ENCODE measurements at places on chromosomes 16 and 17.

GRCh38 chr17:44361292-44362260 is 2.1 kb downstream of the FAM171A2 start:
- DNase-seq = no peak

DNA sequence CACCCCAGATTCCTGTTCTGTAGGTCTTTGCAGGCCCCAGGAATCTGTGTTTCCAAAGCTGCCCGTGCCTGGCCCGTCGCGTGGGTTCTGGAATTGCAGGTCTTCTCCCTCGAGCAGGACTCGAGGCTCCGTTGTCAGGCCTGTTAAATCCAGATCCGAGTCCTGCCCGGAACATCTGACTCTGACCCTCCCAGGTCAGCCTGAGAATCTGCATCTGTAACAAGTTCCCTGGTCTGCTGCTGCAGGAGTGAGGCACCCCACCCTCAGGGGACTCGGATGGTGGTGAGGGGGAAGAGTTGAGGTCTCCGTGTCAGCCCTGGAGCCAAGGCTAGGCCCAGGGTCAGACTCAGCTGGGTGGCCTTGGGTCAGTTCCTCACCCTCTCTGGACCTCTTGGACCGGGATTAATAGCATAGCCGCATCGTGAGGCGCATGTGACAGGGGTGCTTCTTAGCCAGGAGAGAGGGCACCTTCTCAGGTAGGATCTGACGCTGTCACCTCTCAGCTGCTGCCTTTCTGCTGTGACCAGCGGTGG is 8.8 kb downstream of the SPIRE2 start:
- DNase-seq = no peak

GRCh38 chr16:48536614-48537200 is 73.3 kb downstream of the N4BP1 start:
- DNase-seq = no peak

- no peak for DNase-seq
Observed at GRCh38 chr16:82157836-82158235, 12.2 kb downstream of the MPHOSPH6 start.

DNA sequence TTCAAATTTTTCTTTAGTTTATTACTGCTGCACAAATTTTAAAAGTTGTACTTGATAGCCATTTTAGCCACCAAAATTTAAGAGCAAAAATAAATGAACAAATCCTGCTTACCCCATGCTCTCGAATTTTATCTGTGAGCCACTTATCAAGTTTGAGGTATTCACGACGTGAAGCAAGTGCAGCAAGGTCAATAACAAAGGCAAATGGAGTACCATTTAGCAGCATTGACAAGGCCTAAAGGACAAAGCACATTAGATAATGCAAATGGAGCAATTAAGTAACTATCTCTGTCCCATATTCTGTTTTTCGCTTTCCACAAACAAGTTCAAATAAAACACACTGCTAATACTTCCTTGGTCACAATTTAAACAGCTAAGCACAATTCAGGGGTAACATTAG is 54.7 kb downstream of the CNOT1 start:
- DNase-seq = no peak

DNA sequence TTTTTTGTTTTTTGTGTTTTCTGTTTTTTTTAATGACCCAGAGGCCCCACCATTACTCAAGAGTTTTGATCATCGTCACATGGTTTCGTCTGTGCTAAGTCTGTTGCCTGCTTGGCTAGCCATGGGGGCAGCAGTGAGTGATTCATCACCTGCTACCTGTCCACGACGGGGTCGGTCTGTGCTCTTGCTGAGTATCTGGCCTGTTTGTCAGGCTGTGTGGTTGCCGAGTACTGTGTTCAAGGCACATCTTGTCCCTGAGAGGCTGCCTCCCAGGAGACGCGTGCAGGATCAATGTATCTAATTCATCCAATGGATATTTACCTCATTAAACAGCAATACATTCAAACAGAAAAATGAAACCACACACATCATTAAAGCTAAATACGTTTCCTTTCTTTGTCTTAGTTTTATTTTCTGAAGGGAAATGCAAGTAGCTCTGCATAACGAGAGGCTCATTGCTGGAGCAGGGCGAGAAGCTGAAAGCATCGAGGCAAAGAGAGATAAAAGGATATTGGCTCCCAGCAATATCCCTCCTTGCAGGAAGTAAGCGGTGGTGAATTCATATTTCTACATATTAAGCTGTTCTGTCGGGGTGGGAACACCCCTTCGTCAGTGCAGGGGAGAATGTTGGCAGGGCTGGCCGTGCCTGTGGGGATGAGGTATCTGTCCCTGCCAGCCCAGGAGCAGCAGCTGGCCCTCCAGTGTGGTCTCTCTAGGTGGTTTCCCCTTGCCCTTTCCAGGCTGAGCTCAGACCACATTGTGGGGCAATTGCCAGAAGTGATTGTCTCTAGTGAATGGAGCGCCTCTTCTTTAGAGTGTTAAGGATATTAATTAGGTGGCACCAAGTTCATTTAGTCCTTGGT is 166.2 kb upstream of the ASIC2 start:
- no peak for DNase-seq

DNA sequence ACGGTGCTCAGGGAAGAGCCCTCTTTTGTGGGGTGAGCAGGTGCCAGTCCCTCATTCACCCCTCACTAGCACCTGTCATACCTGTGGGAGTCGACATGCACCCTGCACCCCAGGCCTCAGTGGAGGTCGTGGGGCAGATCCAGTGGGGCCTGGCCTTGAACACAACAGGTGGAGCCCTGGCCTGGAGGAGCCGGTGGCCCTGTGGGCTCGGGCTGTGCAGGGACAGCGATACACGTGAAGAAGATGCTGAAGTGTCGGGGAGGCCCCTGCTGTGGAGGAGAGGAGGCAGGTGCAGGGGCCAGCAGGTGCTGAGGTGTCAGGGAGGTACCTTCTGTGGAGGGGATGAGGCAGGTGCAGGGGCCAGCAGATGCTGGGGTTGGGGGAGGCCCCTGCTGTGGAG is 31.8 kb downstream of the ZNF750 start:
- DNase-seq = no peak

- peak; percentile 25 for DNase-seq
Observed at GRCh38 chr17:72121164-72122009, 567 bp downstream of the SOX9 start.

- no peak for DNase-seq
Observed at GRCh38 chr16:62548095-62548494, 511.9 kb upstream of the CDH8 start.

- no peak for DNase-seq
Observed at GRCh38 chr16:56345406-56346050, 79.8 kb downstream of the AMFR start.

- DNase-seq = no peak
Observed at GRCh38 chr17:57356153-57356718, 99.9 kb downstream of the MSI2 start.

DNA sequence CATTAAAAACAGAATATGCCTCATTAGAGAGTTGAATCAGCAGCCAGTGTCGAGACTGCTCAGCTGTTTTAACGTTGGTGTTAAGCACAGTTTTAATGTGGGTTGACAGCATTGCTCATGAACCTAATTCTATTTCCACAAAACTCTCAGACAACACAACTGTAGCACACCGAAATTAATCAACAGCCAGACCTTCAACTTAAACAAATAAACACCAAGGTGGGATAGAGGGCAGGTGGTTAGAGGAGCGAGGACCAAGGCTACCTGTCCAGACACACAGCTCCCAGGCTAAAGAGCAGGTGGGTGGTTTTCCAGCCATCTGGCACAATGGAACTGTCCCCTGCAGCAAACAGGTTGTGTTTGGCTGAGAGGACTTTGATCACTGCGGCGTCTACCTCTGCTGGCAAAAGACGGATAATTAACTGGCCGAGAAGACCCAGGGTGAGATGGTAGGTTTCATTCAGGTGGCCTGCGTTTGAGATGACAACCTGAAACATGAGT is 69.6 kb upstream of the ATP2A3 start:
- DNase-seq = no peak

DNA sequence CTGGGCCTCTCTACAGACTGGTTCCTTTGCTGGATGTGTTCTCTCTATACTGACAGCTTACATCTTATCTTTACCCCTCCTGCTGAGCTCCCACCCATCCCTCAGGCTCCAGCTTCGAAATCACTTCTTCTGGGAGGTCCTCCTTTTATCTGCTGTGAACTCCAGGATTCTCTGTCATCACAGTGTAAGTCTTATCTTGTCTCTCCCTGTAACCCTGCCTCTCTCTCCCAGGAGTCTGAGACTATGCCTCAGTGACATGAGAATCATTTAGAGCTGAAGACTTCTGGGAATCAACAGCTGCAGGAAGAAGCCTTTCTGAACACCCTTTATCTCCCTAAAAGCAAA is 148.1 kb upstream of the HS3ST3A1 start:
- no peak for DNase-seq

- DNase-seq = no peak
Observed at GRCh38 chr17:74512036-74512435, 19.2 kb downstream of the CD300LB start.

GRCh38 chr17:29573558-29573869 is 5.0 kb downstream of the TP53I13 start:
- no peak for DNase-seq

GRCh38 chr17:28097901-28098300 is 55.4 kb downstream of the NLK start:
- DNase-seq = no peak

GRCh38 chr17:82655038-82655479 is 6.8 kb upstream of the WDR45B start:
- DNase-seq = no peak

DNA sequence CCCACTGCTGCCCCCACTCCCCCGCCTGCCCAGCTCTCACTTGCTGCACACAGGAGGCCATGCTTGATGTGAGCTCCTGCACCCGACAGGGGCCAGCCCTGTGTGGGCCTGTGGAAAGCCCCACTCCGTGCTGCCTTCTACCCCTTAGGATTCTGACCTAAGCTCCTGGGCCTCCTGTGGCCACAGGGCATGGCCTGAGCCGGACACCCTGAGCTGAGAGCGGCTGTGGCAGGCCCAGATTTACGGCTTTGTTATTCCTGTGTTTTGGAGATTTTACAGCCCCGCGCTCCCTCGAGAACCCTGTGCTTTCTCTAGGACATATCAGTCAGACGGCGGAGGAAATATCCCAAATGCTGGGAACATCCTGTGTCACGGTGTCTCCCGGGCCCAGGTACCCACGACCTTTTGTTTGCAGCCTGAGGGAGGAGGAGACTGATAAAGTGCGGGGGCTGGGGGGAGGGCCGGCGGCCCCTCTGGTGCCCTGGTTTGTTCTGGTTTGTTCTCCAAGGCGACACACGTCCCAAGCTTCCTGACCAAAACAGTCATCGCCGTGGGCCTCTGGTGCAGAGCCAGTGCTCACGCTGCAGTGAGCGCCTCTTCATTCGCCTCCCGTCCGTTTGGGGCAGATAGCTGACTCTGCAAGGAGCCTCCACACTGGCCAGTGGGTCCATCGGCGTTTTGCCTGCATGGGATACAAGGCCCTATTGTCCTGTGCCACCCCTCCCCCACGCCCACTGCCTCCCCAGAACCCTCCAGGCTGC is 363.4 kb downstream of the C16orf95 start:
- DNase-seq = peak; percentile 1

- DNase-seq = no peak
Observed at GRCh38 chr17:67554634-67555033, 163.1 kb upstream of the NOL11 start.

GRCh38 chr17:75809631-75810111 is 25.1 kb downstream of the UNK start:
- DNase-seq = no peak

DNA sequence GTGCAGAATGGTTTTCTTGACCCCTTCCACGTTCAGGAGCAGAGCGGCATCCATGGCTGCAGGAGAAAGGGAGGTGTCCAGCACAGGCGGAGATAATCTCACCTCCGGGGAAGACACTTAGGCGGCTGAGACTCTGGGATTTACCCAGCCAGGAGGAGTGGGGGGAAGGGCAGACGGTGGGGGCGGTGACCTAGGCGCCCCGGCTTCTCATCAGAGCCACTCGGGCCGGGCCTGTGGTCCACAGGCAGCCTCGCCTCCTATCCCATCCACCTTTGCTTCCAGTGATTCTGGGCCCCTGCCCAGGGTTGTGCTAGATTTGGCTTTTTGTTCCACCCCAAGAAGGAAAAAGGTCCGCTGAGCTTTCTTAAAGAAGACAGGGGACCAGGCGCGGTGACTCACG is at the start of gene AIPL1:
AIPL1 (minus strand) TSS at position 71 of the 400 bp plus-strand sequence; CDS start at position 54, 17 bp downstream.
- no peak for DNase-seq

- no peak for DNase-seq
Observed at GRCh38 chr17:68343976-68344375, 52.7 kb downstream of the ARSG start.

GRCh38 chr17:65532101-65532890 is 29.2 kb downstream of the AXIN2 start:
- no peak for DNase-seq

DNA sequence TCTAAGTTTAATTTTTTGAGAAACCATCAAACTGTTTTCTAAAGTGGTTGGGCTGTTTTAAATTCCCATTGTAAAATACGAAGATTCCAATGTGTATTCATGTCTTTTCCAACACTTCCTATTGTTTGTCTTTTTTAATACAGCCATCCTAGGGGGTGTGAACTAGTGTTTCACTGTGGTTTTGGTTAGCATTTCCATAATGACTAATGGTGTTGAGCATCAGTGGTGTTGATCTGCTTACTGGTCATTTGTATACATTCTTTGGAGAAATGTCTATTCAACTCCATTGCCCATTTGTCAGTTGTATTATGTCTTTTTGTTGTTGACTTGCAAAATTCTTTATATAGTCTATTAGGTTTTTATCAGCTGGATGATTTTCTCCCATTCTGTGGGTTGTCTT is 239.2 kb upstream of the AXIN2 start:
- no peak for DNase-seq

DNA sequence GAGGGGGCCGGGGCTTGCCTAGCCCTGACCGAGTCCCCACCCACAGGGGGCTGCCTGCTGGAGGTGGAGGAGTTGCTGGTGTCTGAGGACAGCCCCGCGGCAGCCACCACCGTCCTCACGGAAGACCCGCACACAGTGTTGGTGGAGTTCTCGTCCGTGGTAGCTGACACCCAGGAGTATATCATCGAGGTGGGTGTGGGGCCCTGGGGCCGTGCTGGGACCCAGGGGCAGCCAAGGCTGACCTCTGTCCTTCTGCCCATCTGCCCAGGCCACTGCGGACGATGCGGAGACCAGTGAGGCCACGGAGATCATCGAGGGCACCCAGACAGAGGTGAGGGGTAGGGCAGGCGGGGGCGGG is 1.5 kb upstream of the DNASE1L2 start:
- DNase-seq = no peak

Measured in midbrain (tissue), 1 donor.